ENCODE measurements at places on chromosomes 4 and X.

DNA sequence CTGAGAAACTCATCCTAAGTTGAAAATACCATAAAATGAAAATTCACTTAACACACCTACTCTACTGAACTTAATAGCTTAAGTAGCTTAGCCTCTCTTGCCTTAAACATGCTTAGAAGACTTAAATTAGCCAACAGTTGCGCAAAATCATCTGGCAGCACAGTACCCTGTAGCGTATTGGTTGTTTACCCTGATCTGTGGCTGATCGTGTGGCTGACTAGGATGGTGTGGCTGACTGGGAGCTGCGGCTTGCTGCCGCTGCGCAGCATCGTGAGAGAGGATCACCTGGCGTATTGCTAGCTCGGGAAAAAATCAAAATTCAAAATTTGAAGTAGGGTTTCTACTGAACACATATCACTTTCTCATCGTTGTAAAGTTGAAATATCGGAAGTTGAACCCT, 6.3 kb downstream of the RUFY3 start:
- DNase-seq = no peak

DNA sequence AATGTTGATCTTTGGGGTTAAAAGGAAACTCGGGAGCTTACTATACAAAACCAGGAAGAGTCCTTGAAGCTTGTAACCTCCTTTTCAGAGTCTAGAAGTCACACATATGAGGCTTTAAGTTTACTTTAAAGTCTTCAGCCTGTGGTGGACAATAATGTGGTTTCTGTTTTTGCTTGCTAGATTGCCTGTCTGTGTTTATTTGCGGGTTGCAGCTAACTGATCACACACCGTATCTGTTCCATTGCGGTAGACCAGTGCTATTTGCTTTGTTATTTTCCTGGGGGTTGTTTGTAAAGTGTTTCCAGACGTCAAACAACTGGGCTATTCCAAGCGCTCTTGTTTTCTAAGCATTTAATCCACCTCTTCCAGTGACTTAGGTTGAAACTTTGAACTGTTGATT, 143.0 kb upstream of the GYPA start:
- no peak for DNase-seq

- no peak for DNase-seq
These were observed 55.7 kb downstream of the BTC start for GRCh38 chr4:74738464-74739143.

DNA sequence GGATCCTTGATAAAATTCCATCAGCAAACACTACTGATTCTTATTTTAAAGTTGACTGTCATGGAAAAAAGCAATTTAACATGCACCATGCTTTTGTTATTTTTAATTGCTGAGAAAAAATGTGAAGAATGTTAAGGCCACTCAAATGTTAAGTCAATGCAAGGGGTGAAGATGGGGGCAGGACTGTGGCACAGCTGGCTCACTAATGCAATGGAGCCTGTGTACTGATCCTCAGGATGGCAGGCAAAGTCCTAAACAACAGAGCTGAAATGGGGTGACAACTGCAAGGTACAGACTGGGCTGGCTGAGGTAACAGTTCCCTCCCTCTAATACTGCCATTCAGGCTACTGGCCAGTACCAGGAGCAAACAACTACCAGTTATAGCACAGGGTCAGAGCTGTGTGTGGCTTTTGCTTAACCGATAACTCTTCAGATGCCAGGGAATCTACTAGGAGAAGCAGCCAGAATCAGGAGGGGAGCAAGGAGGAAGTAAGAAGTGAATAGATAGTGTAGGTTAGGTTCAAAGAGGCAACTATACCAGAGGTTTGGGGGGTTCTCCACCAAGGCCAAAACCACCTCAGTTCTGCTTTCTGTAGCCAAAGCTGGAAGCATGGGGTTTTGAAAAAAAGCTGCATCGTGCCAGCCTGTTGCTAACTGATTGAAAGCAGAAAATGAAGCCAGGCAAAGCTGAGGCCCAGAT, 372.6 kb downstream of the OPHN1 start:
- DNase-seq = no peak

DNA sequence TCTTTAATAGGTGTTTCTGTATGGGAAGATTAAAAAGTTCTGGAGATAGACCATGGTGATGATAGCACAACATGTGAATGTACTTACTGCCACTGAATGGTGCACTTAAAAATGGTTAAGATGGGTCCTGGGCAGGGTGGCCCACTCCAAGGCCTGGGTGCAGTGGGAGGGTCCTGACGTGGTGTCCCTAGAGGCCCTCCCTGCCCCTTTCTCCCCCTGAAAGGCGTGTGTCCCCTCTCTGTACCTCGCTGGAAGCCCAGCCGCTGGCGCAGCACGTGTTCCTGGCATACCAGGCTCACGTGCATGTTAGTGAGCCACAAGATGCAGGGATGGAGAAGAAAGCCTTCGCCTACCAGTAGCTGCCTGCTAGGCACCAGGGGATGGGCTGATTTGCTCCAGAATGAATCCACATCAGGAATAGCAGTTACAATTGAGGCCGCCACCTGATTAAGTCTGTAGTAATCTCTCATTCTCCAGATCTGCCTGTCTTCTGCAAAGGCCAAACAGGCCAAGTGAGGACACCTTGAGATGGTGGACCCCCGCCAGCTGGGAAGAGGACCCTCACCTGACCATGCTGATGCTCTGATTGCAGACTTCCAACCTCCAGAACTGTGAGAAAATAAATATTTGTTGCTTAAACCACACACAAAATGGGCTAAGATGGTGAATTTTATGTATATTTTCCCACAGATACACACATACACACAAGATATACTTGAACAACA, 67.5 kb downstream of the COQ2 start:
- DNase-seq = no peak

Measured in brain pericyte (primary cell).